ENCODE measurements at places on chromosomes 5 and 9.

DNA sequence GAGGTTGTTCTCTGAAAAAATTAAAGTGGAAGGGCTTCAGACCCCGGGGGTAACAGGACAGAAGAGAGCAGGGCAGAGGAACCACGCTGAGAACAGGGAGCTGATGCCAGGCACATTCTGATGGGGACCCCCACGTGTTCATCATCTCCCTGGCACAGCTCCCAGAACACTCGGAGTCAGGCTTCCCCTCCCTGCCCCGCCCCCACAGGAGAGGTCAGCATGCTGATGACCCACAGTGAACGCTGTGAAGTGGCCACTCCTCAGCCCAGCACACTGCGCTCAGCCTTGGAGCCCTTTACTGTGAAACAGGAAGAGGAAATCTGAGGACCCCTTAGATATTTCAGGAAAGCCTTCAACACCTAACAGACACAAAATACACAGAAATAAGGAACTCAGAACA, 16.4 kb downstream of the RETREG1 start:
- peak; percentile 81 for DNase-seq

- no peak for DNase-seq
Measured at GRCh38 chr5:34464829-34465228, 191.3 kb upstream of the RAI14 start.

GRCh38 chr9:112012026-112012902, 115.7 kb downstream of the UGCG start:
- DNase-seq: no peak

DNA sequence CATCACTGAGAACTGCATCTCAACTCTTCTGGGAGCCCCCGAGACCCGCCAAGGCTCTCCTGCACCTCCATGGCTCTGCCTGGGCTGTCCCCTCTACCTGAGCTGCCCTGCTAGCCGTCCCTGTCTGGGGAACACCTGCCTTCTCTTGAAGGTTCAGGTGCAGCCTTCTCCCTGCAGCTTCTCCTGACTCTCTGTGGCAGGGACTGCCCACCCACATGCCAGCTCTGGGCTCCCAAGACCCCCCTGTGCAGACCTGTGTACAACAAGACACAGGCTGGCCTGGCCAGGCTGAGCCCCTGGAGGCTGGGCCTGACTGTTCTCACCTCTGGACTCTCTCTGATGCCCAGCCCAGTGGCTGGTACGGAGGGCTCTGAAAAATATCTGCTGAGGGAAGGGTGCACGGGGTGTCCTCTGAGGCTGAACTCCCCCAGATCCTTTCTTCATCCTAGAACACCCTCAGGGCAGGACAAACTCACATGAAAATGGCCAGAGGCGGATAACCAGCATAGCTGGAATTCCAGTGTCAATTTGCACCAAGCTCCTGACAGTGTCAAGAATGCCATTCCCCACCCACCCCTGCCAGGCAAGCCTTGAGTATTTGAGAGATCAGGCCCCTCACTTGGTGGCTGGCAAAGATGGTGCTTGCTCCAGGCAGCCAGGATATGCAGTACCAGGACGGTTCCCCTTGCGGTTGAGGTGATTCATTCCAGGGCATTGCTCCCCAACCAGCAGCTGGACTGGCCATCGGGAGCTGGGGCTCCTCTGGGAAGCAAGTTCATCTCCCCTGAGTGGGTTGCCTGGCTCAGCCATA, 40.9 kb upstream of the SLC25A51 start:
- DNase-seq: no peak

DNA sequence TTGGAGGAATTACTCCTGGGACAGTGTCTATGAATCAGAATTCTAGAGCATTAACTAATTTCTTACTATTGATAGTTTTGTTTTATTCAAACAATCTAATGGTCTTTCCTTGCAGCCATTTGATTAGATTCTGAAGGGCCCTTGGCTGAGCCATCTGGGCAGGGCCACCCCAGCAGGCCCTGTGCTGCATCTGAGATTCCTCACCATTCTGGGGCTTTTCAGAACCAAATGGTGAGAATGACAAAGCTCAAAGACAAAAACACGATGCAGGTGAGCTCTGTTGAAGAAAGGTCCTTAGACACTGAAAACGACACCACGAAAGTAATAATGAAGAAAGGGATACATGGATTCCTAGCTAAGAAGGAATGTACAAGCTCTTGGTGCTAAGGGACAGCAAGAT, 321.0 kb upstream of the IRX4 start:
- DNase-seq: no peak

GRCh38 chr9:38043931-38044623, 24.9 kb downstream of the SHB start:
- no peak for DNase-seq

DNA sequence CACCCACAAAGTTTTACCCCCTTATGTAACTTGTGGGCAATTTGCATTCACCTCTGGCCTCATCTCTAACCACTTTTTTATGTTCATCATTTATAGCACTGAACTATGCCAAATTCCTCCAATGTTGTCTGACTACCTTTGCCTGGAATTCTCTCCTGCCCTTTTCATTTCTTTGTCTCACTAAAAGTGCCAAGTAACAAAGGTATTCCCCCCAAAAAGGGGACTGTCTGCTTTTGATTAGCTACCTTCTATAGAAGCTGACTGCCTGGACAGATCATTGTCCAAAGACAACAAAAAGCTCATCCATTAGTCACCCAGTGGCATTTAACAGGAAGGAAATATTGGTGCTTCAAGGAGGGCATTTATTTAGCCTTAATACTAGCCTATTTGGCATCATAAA, 189.9 kb upstream of the VCAN start:
- no peak for DNase-seq

- no peak for DNase-seq
Measured at GRCh38 chr5:119083679-119084078, 12.8 kb downstream of the DMXL1 start.

DNA sequence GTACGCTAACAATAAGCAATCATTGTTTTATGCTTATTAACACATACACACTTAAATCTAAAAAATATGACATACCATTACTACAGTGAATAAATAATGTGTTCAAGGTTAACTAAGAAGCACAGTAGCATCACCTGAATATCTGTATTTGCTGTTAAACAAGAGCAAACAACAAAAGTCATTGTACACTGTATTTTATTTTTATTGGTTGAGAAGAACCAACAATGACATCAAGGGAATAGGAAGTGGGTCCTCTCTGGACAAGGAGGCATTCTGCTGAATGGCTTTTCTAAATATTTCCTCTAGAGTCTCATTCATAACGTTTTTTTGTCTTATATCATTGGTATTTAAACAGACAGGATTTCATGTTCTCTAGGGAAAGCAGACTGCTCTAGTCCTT, 460.4 kb downstream of the CDH9 start:
- DNase-seq: no peak

DNA sequence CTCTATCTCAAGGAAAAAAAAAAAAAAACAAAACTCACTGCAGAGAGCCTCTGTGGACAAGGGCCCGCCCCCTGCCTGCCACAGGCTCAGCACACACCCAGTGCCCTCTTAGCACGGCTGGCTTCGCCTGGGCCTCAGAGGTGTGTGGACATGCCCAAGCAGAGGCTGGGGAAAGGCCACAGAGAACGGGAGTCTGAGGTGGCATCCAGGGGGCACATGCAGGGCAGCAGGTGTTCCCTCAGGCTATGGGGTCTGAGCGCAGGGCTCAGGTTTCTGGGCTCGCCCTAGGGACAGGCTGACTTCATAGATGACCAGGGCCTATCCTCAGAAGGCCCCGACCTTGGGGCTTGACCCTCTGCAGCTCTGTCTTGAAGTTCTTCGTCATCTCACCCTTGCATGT, 138.7 kb downstream of the ZNF354C start:
- no peak for DNase-seq

GRCh38 chr5:108339220-108339619, 42.7 kb downstream of the FBXL17 start:
- DNase-seq: no peak

DNA sequence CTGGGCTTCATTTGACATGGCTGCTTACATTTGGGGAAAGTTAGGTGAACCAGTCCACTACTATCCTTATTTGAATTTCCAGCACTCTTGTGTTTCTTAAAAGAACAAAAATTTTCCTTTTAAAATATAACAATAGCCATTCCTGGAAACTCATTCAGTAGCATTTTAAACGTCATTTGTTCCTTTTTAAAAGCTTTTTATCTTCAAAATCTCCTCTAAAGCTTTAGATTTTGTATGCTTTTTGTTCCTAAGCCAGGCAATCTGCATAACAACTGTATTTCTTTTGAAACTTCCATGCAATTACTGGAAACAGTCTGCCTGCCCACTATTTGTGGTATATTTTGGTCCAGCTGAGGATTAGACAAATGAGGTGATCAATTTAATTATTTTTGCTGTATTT, 172.2 kb upstream of the PLCXD3 start:
- no peak for DNase-seq
